ENCODE measurements at places on chromosomes 16 and 17.

DNA sequence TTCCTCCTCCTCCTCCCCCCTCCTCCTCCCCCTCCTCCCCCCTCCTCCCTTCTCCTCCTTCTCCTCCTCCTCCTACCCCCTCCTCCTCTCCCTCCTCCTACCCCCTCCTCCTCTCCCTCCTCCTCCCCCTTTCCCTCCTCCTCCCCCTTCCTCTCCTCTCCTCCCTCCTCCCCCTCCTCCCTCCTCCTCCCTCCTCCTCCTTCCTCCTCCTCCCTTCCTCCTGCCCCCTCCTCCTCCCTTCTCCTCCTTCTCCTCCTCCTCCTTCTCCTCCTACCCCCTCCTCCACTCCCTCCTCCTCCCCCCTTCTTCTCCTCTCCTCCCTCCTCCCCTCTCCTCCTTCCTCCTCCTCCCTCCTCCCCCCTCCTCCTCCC is 6.6 kb upstream of the PDP2 start:
- DNase-seq, result no peak

GRCh38 chr16:29198731-29199521 is 207.6 kb downstream of the NPIPB11 start:
- no peak for DNase-seq

- no peak for DNase-seq
Observed at GRCh38 chr17:61394630-61395408, 4.8 kb upstream of the TBX2 start.

DNA sequence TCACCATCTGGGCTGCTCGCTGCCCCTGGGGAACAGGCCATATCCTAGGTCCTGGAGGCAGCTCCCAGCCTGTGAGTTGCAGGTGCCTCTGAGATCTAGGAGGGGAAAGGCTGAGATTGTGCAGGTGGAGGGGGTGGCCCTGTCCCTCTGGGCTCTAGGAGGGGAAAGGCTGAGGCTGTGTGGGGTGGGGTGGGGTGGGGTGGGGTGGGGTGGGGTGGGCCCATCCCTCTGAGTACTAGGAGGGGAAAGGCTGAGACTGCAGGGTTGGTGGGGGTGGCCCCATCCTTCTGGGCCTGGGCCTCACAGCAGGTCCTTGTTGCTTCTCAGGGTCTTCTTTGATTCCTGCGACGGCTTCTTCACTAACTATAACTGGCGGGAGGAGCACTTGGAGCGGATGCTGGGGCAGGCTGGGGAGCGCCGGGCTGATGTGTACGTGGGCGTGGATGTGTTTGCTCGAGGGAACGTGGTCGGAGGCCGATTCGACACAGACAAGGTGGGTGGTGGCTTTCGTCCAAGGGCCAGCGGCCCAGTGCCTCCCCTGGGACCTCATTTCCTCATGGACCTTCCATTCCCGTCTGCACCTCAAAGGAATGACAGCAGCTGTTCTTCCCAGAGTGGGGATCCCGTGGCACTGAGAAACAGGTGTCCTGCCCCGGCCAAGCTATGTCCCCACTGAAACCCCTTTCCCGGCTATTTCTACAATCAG is 7.1 kb downstream of the ENGASE start:
- no peak for DNase-seq

GRCh38 chr17:74491626-74492025 is 25.2 kb downstream of the CD300A start:
- DNase-seq, result no peak

DNA sequence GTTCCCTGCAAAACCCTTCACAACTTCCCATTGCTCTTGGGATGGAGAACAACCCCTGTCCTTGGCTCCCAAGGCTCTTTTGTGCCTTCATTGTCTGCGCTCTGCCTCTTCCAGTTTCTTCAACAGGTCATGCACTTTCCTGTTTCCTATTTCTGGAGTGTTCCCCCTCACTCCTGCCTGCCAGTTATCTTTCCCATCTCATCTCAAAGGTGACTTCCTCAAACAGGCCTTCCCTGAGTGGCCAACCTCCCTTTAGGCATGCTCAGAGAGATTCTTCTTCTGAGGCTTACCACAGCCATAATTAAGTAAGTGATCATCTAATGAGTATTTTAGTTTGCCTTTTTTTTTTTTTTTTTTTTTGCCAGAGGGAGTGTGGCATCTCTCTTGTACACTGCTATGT is 2.9 kb upstream of the CYLD start:
- no peak for DNase-seq

DNA sequence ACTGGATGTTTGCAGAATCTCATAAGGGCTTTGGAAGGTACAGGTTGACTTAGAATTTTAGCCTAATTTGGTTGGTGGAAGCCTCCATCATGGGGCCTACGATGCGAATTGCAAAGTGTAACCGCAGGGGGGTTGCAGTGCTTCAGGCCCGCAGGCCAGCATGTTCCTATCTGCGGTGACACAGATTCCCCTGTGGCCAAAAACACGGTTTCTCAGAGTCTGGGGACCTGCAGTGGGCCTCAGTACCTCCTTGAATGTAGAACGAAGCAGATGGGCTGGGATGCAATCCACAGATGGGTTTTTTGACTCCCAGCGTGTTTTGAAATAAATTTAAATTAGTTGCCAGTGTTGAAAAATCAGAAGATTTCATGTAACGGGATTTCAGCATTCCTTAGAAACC is 34.7 kb downstream of the KIAA0513 start:
- DNase-seq, result no peak

- DNase-seq, result no peak
Observed at GRCh38 chr17:16489431-16489830, 2.6 kb downstream of the LRRC75A start.

DNA sequence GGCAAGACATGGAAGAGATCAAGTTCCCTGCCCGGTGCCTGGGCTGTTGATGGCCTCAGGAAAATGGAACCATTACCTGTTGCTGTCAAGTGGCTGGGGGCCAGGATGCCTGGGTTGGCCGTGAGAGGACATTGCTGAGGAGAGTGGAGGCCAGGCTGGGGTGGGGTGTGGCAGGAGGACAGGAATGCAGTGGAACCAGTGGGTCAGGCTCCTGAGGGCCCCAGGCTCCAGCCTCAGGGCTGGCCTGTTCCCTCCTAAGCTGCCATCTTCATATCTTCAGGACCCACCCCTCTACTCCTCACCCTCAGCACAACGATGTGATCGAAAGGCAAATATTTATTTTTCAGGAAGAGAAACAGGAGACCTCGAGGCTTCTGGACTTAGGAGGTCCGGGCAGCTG is 8.5 kb upstream of the YPEL3 start:
- no peak for DNase-seq

DNA sequence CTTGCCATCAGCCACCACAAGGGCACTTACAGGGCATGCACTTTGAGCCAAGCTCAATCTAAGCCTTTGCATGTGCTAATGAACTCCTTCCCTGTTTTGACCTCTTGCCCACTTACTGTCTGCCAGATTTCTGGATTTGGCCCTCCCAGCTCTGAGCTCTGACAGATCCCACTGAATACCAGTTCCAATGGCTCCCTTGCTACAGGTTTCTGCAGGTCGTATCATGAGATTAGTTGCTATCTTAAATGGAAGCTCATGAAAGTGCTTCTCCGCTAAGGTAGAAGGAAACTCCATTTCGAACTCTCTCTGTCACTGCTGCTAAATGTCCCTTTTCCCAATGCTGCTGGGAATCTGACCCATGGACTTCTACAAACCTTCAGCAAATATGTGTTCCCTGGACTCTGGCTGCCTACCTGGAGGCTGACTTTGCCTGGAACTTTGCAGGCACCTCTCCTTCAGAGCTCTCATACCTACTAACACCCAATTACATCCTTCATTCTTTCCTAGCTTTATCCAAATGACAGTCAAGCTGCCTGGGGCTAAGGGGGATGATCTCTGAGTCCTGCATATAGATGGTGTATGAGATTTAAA is 23.5 kb upstream of the TOB1 start:
- DNase-seq, result no peak

- DNase-seq, result no peak
Observed at GRCh38 chr17:48441231-48441711, 11.3 kb upstream of the SKAP1 start.

All from amniotic stem cell (primary cell).